ENCODE measurements at places on chromosomes 12 and 14. TPM values are rescaled to one million over a fixed set of nuclear protein-coding genes. Genes with fewer than 3 reads are reported as not detected.

DNA sequence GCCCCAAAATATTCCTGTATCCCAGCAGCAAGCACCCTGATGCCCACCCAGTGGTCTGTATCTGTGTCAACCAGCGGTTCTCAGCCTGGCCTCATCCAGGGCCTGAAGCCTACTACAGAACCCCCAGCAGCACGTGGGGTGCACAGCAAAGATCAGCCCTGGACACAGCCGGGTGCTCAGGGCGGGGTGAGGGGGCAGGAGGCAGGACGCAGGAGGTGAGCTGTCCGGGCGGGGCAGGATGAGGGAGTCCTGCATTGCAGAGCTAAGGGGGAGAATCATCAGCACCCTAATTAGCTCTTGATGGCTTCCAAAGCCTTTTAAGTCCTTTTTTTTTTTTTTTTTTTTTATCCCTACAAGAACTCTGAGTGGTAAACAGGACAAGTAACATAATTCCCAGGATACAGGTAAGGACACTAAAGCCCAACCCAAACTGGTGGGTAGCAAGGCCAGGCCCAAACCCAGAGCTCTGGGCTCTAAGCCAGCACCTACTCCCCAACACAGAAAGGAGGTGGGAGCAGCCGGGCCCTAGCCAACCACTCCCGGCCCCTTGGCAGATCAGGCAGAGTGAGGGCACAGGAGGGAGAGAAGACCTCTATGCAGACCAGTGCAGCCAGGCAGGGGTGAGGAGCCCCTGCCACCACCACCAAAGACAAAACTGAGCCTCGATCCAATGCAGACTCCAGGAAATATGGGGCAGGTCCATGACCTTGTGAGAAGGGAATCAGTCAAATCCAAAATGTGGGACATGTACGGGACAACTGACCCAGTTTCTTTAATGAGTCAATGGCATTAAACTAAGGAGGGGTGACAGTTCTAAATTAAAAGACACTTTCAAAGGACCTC is 32.3 kb upstream of the EIF5 start:
- no peak for DNase-seq

GRCh38 chr12:66903782-66904396 is 225.0 kb upstream of the GRIP1 start:
- DNase-seq = no peak

DNA sequence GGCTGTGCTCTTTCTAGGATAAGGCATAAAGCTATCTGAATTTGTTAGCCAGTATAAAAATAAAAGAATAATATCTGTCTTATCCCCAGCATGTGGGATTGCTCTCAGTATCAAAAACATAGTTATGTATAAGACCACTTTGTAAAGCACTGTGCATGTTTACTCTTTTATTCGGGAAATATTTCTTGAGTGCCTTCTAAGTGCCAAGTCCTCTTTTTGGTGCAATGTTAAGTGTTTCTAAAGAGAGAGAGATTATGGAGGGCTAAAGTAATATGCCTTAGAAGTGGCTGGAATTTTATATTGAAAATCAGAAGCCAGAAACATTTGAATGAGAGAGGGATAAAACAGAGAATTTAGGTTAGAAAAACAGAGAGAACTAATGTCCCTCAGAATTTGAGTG is 212.0 kb downstream of the ALG10B start:
- no peak for DNase-seq

The WNT5B gene
- 7.2 TPM for total RNA-seq

DNA sequence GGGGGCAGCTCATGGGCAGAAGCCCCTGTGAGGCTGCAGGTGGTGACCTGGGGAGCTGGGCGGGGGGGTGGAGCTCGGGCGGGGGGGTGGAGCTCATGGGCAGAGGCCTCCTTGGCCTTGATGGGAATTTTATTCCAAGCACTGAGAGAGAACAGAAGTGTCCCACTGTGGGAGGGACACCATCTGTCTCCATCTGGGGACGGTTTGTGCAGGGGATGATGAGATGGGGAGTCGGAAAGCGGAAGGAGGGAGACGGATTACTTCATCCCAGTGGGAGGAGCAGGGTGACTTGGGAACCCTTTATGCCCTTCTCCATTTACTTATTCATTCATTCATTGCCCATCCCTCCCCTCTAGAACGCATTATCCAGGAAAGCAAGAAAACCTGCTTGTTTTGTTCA is 304.7 kb downstream of the ADGRD1 start:
- DNase-seq = no peak

- no peak for DNase-seq
These were observed 543.2 kb upstream of the TBX3 start for GRCh38 chr12:115227137-115227615.

All from ureter (tissue), 1 donor.